ENCODE measurements at places on chromosomes 12 and 14.

DNA sequence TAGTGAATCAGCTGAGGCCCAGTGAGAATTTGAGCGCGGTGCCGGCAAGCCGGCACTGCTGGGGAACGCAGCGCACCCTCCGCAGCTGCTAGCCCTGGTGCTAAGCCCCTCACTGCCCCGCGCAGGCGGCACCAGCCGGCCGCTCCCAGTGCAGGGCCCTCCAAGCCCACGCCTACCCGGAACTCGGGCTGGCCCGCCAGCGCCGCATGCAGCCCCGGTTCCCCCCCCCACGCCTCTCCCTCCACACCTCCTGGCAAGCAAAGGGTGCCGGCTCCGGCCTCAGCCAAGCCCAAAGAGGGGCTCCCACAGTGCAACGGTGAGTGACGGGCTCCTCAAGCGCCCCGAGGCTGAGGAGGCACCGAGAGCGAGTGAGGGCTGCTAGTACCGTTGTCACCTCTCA lies 54.5 kb upstream of the VASH1 start:
- no peak for DNase-seq

GRCh38 chr12:109892748-109893147 lies 7.3 kb upstream of the TCHP start:
- no peak for DNase-seq

DNA sequence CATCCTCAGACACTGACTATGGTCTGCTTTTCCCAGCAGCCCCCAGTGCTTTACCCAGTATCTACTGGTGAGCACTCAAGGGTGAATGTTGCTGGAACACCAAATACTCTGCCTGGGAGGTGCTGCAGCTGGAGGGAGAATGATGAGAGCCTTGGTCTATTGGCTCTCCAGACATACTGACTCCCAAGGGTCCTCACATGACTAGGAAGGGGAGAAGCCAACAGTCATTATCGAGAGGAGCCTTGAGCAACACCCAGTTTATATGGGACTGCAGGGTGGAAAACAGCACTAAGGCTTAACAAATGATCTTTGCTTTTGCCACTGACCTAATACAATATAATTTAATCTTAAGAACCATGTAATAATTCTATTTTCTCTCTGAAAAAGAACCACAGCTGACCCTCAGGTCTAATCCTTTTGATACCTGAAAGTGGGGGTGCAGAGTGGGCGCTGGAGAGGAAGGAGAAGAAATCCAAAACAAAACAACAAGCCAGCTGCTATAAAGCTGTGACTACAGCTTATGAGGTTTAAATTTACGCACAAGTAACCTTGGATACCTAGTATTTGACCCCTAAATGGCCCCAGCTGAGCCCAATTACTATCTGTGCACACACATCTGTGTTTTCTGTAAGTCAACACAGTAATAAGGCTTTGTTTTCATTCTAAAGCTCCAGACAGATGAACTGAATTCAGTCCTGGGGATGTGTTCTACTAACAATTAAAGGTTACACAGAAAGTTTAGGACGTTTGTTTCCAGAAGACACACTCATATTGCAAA lies 107.8 kb upstream of the GRIP1 start:
- no peak for DNase-seq

GRCh38 chr12:12046401-12046800 lies 24.3 kb upstream of the BCL2L14 start:
- DNase-seq, result no peak

DNA sequence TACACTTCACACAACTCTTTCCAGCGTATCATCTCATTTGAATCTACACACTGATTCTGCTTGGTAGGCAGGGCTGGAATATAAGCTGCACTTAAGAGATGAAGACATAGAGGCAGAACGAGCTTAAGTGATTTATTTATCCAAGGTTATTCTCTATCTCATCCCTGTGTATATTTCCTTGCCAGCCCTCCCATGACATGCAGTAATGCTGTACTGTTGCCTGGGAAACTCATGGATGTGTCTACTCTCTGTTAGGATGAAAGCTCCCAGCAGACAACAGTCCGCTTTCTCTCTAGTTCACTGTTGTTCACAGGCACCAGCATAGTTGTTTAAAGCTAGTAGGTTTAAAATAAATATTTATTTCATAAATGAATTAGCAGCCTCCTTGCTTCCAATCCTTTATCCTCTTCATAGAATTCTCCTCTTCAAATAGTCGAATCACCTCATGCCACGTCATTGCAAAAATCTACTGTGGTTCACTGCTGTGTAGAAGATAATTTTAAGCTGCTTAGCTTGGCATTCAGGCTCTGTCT lies 25.4 kb downstream of the FGF6 start:
- DNase-seq, result no peak

DNA sequence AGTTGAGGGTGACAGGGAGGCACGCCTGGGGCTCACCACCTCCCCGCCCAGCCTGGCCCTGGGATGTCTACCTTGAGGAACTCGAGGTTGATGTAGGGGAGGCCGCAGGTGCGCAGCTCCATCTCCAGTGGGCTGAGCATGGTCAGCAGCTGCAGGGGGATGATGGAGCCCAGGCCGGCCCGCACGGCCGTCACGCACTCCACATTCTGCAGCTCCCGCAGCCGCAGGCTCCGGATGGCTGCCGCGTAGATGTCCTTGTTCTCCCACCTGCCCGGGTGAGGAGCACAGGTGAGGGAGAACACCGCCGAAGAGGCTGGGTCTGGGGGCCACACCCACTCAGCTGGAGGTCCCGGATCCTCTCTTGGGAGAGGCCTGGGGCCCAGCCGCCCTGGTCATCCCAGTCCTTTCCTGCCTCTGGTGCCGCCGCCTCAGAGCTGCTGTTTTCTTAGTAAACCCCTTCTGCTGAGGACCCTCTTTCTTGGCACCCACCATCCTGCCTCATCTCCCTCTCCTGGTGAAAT lies 38.2 kb downstream of the TRAFD1 start:
- no peak for DNase-seq

- no peak for DNase-seq
Measured at GRCh38 chr14:75170772-75171171, 5.6 kb downstream of the TMED10 start.

GRCh38 chr12:132329036-132329719 lies at the start of gene GALNT9:
GALNT9 (minus strand) TSS chr12:132329589; CDS start chr12:132329203, 386 bp downstream.
- DNase-seq, result no peak

GRCh38 chr14:64125270-64125669 lies 168.9 kb downstream of the ESR2 start:
- DNase-seq, result no peak

GRCh38 chr14:64758691-64759554 lies 54.7 kb downstream of the PLEKHG3 start:
- DNase-seq, result no peak

DNA sequence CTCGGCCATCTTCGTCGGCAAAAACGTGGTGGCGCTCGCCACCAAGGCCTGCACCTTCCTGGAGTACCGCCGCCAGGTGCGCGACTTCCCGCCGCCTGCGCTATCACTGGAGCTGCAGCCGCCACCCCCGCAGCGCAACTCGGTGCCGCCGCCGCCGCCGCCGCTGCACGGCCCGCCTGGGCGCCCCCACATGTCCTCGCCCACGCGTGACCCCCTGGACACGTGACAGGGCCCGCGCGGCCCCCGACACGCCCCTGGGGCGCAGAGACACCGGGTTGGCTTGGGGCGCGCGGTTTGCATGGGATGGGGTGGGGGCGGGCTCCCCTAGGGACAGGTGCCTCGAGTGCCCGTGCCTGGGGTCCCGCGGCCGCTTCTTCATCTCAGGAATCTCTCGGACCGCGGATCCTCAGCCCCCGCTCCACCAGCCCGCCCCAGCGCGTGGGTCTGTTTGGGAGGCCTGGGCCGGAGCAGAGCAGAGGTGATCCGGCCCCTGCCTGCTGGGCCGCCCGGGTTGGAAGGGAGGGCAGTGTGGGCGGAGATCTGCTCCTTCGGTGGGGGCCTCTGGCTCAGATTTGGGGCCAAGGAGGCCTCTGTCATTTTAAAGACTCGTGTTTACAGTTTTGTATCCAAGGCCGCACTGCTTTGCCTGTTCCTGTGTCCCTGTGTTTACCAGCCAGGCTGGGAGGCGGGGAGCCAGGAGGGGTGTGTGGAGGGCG lies 3.3 kb downstream of the TMEM121 start:
- DNase-seq, result no peak

- DNase-seq, result no peak
Measured at GRCh38 chr12:44763021-44763420, 113.1 kb downstream of the NELL2 start.

DNA sequence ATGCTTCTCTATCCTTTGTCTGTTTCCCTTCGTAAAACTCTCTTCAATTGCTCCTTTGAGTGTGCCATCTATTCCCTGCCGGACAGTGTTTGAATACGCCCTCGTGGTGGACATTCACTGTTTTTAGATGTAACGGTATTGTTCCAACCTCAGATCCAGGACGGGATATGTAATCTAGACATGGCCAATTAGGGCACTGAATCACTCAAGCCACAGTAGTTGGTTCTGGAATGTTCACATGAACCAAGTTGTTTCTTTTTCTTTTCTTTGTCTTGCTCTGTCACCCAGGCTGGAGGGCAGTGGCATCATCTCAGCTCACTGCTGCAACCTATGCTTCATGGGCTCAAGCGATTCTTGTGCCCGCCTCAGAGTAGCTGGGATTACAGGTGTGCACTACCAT lies 204.2 kb upstream of the PLXNC1 start:
- DNase-seq, result no peak

DNA sequence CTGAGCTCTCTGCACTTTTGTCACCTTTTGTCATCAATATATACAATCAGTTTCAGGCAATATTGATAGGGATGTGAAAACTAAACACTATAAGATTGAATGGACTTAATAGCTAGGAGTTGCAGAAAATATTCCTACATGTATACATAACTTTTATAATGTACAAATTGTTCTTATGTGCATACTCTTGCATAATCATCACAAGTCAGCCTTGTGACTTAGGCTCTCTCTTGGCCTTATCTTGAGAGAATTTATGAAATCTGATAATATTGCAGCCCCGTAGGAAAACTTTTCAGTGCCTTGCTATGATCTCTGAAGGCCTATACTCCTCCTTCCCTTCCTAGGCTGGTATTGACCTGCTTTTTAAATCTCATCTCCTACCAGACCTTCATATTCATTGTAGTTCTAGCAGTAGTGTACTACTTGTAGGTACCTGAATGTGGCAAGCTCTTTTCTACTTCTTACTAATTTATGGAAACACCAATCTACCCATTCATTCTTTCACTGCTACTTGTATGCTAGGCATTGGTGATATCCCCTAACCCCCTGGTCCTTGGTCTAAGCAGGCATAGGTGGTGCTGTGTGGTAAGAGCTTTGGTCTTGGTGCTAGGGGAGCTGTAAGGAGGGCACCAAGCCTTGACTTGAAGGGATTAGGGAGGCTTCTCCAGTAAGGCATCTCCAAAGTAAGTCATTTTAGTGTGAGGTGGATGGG lies 100.0 kb downstream of the PRKCH start:
- DNase-seq, result no peak

- DNase-seq, result no peak
Measured at GRCh38 chr12:131912518-131913274, 16.4 kb upstream of the PUS1 start.

- DNase-seq, result no peak
Measured at GRCh38 chr12:6226679-6227051, 26.5 kb downstream of the CD9 start.

DNA sequence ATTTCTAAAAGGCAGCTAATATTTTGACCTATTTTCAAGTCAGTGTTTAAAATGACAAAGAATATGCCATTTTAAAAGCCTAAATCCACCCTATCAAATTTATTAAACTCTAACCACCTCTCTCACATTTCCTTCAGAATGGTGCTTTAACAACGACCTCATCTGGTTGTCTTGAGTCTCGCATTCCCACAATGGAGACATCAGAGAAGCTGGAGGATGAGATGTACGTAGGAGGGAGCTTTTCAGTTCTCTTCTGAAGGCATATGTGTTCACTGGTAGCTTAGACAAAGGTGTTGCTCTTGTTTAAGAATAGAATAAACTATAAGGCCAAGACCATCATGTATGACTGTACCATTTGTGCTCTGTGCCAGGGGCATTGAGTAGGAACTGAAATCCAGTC lies 82.9 kb downstream of the BCL2L14 start:
- DNase-seq, result no peak
